ENCODE measurements at places on chromosomes 6 and 20. TPM values are rescaled to one million over a fixed set of nuclear protein-coding genes. Genes with fewer than 3 reads are reported as not detected.

Gene FAM217B
- polyA plus RNA-seq, result 24.9 TPM

Gene FAM217A
- not detected for polyA plus RNA-seq

Gene LRRN4
- not detected for polyA plus RNA-seq

Gene TBX18
- polyA plus RNA-seq, result not detected

Gene NRSN1
- not detected for polyA plus RNA-seq

Gene NT5E
- polyA plus RNA-seq, result 118 TPM

Gene RGS17
- 0.05 TPM for polyA plus RNA-seq

Gene OOEP
- 0.79 TPM for polyA plus RNA-seq

Gene SIRPD
- polyA plus RNA-seq, result not detected

Gene KIF25
- polyA plus RNA-seq, result not detected

Gene PSORS1C1
- polyA plus RNA-seq, result 0.94 TPM

Gene HSPA1A
- polyA plus RNA-seq, result 49.5 TPM

Gene NOTCH4
- 4.9 TPM for polyA plus RNA-seq

Gene GNMT
- 1.2 TPM for polyA plus RNA-seq

Gene SPATS1
- polyA plus RNA-seq, result not detected

Gene CCN6
- polyA plus RNA-seq, result not detected

Gene PAX1
- not detected for polyA plus RNA-seq

Gene CPNE5
- polyA plus RNA-seq, result 280 TPM

Gene PPP1R14C
- polyA plus RNA-seq, result not detected

Gene PDRG1
- polyA plus RNA-seq, result 26.5 TPM

Gene FUCA2
- polyA plus RNA-seq, result 15.4 TPM

Gene OR2B6
- polyA plus RNA-seq, result not detected

Gene PRDM13
- polyA plus RNA-seq, result not detected

Gene ABHD16A
- 40.1 TPM for polyA plus RNA-seq

Gene BEND3
- polyA plus RNA-seq, result 0.90 TPM

Gene C6orf52
- 1.1 TPM for polyA plus RNA-seq

Gene SMLR1
- not detected for polyA plus RNA-seq

Gene USP49
- polyA plus RNA-seq, result 1.5 TPM

Gene ELOVL4
- polyA plus RNA-seq, result not detected

Gene ARMC2
- 3.2 TPM for polyA plus RNA-seq

Gene FERMT1
- polyA plus RNA-seq, result not detected

Gene TNFRSF6B
- polyA plus RNA-seq, result not detected
